Activated naive CD4-positive, alpha-beta T cell treated with anti-CD3 and anti-CD28 coated beads for 36 hours (primary cell): ENCODE measurements at places on chromosomes 5 and 9.

GRCh38 chr5:65625743-65626142 lies 916 bp downstream of the SHLD3 start:
- no peak for DNase-seq

- no peak for DNase-seq
Observed at GRCh38 chr9:134936346-134937163, 18.8 kb upstream of the FCN1 start.

- no peak for DNase-seq
Observed at GRCh38 chr9:130763331-130764171, 70.0 kb downstream of the EXOSC2 start.

- DNase-seq, result no peak
Observed at GRCh38 chr9:72412483-72413040, 47.6 kb upstream of the ZFAND5 start.

DNA sequence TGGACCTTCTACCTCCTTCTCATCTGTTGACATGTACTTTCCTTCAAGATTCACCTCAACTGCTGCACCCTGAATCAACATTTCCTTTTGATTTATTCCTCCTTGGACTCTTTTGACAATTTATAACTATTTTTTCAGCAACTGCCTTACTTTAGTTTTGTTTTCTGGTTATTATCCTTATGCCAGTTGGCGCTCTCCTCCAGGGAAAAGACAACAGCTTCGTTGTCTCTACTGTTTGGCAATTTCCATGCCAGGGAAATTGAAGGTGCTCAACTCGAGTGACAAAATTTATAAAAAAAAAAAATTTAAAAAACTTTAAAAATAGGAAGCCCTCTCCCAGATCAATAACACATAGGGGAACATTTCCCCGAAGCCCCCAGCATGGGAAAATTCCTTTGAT lies 549.2 kb upstream of the DMAC1 start:
- DNase-seq, result no peak

GRCh38 chr5:166979307-166979895 lies 1312.0 kb upstream of the WWC1 start:
- no peak for DNase-seq

DNA sequence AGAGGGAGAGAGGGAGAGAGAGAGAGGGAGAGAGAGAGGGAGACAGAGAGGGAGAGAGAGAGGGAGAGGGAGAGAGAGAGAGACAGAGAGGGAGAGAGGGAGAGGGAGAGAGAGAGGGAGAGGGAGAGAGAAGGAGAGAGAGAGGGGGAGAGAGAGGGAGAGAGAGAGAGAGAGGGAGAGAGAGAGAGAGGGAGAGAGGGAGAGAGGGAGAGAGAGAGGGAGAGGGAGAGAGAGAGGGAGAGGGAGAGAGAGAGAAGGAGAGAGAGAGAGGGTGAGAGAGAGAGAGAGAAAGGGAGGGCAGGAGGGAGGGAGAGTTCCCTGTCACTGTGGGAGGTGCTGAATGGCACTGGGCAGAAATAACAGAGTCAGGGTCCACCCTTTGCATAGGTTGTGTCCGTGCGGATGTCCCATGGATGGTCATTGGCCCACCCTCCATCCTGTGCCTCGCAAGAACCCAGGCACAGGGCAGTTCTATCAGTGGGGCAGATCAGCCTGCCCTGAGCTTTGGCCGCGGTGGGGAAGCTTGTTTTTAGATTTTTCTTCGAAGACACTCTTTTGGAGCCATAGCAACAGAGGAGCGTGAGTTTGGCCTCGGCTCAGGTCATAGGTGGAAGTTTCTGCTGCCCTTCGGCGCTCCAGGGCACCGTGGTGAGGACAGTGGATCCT lies 30.1 kb downstream of the ADAMTSL2 start:
- DNase-seq, result no peak
